ENCODE measurements at places on chromosomes 13 and 19. TPM values are rescaled to one million over a fixed set of nuclear protein-coding genes. Genes with fewer than 3 reads are reported as not detected.

The ZFP14 gene
- 5.3 TPM for total RNA-seq

The UBXN6 gene
- 49.2 TPM for total RNA-seq

The NLRP5 gene
- total RNA-seq, result not detected

The TRPC4 gene
- total RNA-seq, result not detected

The C5AR2 gene
- total RNA-seq, result 0.10 TPM

The SIN3B gene
- total RNA-seq, result 83.1 TPM

Data from naive thymus-derived CD4-positive, alpha-beta T cell (primary cell).